ENCODE measurements at places on chromosomes 5 and 9. TPM values are rescaled to one million over a fixed set of nuclear protein-coding genes. Genes with fewer than 3 reads are reported as not detected.

DNA sequence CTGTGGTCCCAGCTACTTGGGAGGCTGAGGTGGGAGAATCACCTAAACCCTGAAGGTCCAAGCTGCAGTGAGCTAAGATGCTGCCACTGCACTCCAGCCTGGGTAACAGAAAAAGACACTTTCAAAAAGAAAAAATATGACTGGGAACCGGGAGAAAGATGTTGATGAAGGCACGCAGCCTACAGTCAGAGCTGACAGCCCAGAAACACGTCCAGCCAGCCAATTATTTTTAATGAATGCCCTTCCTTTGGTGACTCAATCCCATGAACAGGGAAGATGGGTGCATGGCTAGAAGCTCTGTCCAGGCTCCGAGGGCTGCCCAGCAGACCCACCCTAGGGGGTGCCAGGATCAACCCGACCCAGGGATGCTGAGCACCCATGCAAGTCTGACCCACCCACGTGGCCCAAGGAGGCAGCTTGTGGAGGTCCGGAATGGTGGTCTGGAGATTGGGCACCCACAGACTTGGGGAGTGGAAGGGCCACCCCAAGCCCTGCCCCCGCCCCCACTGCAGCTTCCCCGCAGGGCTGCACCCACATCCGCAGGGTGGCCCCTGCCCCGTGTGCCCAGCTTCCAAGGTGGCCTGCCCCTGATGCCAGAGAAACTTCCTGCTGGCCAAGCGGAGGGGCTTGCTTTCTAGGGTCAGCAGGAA lies 51.0 kb downstream of the ADAMTS2 start:
- no peak for DNase-seq

DNA sequence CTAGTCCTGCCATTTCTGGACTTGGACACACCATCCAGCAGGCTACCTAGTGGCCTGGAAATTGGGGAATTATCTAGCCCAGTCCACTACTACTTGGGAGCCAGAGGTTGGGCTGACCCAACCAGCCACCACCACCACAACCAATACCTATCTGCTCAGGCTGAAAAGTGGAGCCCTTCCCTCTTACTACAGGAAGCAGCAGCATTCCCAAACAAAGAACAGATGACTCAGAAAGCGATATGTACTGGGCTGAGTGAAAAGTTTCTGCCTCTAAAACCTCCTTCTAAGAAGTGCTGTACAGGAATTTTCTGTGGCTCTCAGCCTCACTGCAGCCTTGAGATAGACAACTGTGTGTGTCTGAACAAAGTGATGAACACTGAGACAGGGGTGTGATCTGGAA lies 279.4 kb downstream of the CDH10 start:
- DNase-seq: no peak

GRCh38 chr5:72130351-72130761 lies 23.1 kb downstream of the MAP1B start:
- no peak for DNase-seq

- DNase-seq: no peak
These were observed 182.7 kb upstream of the PPP1R26 start for GRCh38 chr9:135296735-135297455.

DNA sequence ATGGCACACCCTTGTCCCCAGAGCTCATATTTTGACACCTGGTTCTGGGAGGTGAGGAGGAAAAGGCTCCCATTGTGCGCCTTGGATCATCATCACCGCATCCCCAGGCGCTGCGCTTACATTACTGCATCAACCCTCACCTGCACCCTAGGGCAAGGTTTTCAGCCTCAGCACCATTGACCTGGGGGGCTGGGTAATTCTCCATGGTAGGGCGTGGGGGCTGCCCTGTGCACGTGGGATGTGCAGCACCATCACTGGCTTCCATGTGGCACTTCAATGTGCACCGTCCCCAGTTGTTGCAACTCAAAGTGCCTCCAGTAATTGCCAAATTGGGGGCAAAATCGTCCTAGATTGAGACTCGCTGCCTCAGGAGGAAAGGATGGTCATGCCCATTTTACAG lies 83.6 kb downstream of the NTNG2 start:
- no peak for DNase-seq

DNA sequence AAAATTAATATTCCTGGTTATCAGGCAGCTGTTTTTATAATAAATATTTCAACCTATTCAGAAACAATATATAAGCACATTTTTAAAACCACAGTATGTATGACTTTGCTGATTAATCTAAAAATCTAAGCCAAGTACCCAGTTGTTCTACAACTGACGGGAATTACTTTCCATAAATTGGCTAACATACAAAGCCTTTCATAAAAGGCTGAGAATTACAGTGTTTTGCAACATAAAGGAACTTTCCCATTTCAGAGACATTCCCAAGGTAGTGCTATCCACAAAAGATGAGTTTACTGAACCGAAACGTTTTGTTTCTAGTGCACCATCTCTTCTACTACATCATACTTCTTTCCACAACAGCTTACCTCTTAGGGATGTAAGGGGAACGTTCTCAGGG lies 7.2 kb downstream of the RNF145 start:
- DNase-seq: no peak

The SPATA31C1 gene
- total RNA-seq: not detected

The GADD45G gene
- 3.4 TPM for total RNA-seq

DNA sequence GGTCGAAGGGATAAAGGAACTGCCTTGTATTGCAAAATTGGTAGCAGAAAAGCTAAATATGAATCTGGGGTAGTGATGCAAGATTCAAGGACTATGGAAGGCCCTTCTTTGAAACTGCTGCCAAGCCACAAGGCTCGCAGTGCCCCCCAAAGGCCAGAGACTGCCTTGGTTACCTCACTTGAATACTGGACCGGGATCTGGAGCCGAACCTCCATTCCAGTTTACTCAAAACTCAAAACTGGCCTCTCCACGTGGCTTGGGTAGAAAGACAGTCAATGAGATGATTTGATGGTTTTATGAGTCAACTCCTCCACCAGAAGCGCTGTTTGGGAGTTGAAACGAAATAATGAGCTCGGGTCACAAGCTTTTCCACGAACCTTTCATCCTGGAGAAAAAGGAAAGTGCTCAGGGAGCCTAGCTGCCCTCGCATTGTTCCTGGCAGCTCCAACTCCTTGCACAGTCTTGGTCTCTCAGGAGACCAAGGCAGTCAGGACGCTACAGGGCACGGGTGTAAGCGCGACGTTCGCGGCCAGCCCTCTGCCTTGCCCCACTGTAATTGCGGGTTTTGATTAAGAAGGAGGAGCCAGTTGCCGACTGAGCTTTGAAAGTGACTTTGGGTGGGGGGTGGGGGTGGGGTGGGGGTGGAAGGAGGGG lies 2.8 kb downstream of the ST8SIA4 start:
- DNase-seq: no peak

DNA sequence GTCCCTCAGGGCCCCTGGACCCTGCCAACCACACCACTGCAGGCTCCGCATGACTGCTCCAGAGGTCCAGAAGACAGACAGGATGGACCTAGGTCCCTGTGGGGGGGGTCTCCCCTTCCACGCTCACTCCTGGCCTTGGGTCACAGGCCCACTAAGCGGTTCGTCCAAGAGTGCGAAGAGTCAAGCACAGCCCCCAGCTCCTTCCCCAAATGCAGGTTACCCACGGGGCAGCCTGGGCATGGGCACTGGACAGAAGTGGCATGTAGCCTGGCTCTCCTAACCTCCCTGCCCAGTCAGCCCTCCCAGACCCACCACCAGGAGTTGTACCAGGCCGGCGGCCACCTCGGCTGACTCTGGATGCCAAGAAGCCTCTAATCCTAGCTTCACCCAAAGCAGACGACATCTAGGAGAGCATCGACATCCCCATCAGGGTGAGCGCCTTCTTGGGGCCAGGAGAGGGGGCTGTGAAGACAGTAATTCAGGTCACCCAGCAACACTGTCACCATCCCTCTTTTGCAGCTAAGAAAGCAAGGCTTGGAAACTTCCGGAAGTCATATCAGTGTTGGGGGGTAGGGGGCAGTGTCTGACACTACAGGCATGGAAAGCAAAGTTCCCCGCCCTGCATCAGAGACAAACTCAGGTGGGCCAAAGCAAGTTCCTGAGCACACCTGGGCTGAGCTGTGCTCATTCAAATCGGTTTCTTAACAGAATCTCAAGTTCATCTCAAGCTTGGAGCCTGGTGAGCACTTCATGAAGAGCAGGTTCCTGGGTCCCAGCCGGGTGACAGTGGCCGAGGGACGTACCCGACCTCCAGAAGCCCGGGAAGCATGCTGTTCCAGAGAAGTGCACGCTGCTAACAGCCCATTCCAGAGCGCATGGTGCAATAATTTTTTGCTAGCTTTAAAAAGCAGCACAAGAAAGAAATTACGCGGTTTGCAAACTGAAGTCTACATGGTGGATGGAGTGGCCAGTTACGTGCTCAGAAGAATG lies 68.7 kb downstream of the SEMA4D start:
- no peak for DNase-seq

DNA sequence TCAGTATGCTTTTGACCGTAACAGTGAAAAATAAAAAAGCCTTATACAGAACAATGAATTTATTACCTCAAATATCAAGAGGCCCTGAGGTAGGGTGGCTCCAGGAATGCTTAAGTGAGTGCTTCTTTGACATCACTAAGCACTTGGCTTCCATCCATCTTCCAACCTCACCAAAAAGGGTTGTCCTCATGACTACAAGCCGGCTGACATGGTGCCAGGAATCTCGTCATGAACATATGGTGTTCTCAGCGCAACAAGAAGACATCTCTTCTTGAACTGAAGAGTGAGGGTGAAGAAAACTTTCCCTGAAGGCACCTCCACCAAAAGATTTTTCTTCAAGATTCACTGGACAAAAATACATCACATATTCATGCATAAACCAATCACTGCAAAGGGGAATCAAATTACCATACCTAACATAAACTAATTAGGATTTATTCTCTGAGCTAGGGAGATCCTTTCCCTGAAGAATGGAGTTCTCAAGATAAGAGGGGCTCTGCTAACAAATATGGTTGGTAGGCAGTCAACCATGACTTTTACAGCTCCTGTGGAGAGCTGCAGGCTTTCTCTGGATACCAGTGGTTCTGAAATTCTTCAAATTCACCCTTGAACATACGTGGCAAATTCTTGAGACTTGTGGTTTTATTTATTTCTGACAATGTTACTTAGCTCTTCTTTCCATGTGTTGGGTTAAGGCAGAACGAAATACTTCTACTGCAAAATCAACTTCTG lies 49.5 kb downstream of the AGXT2 start:
- no peak for DNase-seq

GRCh38 chr9:87734106-87734505 lies 8.2 kb downstream of the CTSL start:
- DNase-seq: no peak

- no peak for DNase-seq
These were observed 3.3 kb downstream of the NR6A1 start for GRCh38 chr9:124767821-124768220.

DNA sequence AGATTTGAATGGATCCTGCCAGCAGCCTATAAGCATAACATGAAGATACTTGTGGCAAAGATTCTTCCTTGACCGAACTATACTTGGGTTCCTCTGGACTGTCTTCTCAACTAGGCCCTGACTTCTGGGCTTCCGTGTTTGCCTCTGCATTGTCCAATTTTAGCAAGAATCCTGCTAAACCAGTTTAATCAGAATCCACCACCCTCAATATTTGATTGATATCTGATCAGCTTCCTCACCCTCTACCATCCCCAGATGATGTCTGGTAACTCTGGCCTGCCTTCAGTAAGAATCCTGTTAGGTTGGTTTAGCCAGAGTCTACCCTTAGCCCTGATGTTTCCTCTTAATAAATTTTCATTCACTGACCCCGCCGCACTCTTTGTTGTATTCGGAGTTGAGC lies 54.4 kb upstream of the GALNT10 start:
- no peak for DNase-seq

The WNT8A gene
- not detected for total RNA-seq

DNA sequence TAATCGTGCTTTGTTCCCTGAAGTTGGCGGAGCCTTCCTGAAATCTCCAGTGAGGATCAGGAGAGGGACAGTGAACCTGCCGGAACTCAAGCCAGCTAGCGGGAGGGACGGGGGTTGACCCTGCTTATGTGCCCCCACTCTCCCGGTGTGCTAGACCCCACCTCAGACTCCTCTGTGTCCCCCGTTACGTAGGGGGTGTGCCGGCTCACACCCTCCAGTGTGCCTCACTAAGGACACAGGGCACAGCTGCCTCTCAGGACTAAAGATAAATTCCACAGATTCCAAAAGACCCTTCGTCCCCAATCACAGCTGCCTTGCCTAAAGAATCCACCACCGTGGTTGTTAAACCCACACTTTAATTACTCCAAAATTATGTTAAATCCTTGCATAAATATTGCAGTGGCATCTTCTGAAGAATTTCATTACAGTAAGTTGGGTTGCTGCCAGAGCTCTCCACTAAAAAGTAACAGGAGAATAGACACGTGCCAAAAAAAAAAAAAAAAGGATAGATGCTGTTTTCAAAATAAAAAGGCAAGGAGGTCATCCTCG lies 73.7 kb downstream of the GTF3C4 start:
- no peak for DNase-seq

- no peak for DNase-seq
These were observed 129.3 kb upstream of the LHFPL2 start for GRCh38 chr5:78777901-78778300.

The PRDM9 gene
- not detected for total RNA-seq

DNA sequence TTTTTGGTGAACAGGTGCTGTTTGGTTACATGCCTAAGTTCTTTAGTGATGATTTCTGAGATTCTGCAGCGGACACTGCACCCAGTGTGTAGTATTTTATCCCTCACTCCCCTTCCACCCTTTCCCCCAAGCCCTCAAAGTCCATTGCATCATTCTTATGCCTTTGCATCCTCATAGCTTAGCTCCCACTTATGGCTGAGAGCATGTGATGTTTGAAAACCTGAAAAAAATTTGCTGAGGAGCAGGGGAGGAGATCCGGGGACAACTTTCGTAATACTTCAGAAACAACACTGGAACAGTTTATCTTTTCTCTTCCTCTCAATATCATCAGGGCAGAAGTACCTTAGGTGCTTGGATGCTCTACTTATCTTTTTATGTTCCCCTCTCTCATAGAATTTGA lies 226.4 kb downstream of the ADAMTS6 start:
- no peak for DNase-seq

The GFRA3 gene
- total RNA-seq: not detected

Measured in CD8-positive, alpha-beta memory T cell (primary cell).